ENCODE measurements at places on chromosomes 16 and 17. TPM values are rescaled to one million over a fixed set of nuclear protein-coding genes. Genes with fewer than 3 reads are reported as not detected.

ASPA gene
- 0.24 TPM for polyA plus RNA-seq

TEKT1 gene
- not detected for polyA plus RNA-seq

ZNF385C gene
- 0.69 TPM for polyA plus RNA-seq

NPIPA3 gene
- 3.3 TPM for polyA plus RNA-seq

CDK3 gene
- polyA plus RNA-seq: 29.2 TPM

SGCA gene
- polyA plus RNA-seq: 0.43 TPM

Measured in neural cell (in vitro differentiated cells).